ENCODE measurements at places on chromosomes 2 and 18. TPM values are rescaled to one million over a fixed set of nuclear protein-coding genes. Genes with fewer than 3 reads are reported as not detected.

AKAIN1 gene
- not detected for total RNA-seq

ZNF804A gene
- total RNA-seq: not detected

DNA sequence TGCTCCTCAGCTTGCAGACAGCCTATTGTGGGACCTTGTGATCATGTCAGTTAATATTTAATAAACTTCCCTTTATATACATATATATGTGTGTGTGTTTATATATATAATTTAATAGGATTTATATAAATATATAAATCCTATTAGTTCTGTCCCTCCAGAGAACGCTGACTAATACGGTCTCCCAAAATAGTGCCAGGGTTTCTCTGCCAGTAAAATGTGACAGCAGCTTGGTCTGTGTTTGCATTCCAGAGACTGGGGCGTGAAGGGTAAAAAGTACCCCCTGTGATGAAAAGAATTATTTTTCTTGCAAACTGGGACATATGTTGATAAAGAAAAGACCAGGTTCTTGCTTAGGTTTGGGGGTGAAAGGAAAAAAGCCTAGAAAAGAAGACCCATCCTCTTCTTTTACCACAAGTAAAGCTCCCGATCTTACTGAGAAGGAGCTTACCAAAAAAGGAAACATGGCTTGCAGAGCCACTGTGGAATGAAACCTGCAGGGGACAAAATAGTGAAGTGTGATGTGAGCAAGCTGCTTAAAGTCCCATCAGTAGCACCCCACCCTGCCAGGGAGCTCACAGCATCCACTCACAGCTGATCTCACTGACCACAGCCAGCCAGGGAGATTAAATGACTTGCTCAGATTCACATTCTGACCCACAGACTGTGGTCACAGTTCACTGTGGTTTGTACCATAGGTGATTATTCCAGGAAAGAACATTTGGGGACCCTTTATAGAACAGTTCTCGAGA, 110.9 kb upstream of the RMP24 start:
- DNase-seq: no peak
- H3K36me3 ChIP-seq: no peaks in the 10 kb centered on the region
- no peak overlapping the region for H3K4me3 ChIP-seq
- H3K4me1 ChIP-seq: no peaks in the 10 kb centered on the region

DNA sequence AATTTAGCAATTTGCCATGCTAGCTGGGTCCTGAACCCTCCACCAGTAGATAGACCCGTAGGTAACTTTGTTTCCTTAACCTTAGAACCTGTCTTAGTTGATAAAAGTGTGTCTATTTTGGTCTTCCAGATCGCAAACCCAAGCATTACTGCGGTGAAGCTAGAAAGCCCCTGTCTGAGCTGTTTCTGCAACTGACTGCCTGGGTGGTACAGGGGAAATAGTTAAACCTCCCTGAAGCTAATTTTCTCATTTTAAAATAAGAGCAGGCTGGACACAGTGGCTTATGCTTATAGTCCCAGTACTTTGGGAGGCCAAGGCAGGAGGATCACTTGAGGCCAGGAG, 101.7 kb upstream of the MSH2 start:
- DNase-seq: no peak
- H3K4me3 ChIP-seq: no peak overlapping the region
- peaks cover 30% of the 10 kb centered on the region for H3K27me3 ChIP-seq
- no peaks in the 10 kb centered on the region for H3K36me3 ChIP-seq
- H3K4me1 ChIP-seq: peaks cover 7% of the 10 kb centered on the region

DNA sequence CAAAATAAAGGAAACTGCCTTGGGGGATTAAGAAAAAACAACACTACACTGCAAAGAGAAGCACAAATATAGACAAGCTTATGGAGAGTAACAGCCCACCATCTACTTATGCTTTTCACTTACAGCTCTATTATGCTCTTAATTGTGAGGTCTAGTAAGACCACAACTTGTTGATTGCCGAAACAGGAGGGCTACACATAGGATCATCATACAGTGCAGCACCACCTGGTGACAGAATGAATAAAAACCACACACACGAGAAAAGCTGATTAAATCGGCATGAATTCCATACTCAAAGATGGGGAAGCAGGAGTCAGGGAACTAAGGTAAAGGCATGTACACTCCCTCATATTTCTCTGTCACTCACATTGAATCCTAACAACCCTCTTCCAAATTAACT, 259.2 kb downstream of the IKZF2 start:
- H3K36me3 ChIP-seq: no peaks in the 10 kb centered on the region
- no peak for DNase-seq
- peaks cover 1% of the 10 kb centered on the region for H3K27me3 ChIP-seq
- H3K4me1 ChIP-seq: no peaks in the 10 kb centered on the region
- no peak overlapping the region for H3K4me3 ChIP-seq

DNA sequence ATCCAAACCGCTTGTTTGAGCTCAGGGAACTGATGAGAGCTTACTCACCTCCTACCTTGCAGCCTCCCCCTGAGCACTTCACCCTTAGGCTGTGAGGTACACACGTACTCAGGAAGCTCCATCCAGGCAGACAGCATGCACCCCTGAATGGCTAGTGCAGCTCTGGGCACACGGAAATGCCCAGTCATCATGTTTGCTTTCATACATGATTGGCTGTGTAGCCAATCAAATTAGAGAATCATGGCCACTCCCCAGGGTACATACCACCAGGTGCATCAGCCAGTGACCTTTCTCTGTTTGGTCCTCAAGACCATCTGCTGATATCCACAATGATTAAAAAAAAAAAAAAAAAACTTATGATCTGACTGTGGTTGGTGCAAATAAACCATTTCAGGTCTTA, 42.1 kb downstream of the RNF152 start:
- peaks cover 3% of the 10 kb centered on the region for H3K4me1 ChIP-seq
- H3K27ac ChIP-seq: no peak overlapping the region

GRCh38 chr2:198660501-198660900, 797.2 kb downstream of the SATB2 start:
- no peaks in the 10 kb centered on the region for H3K27me3 ChIP-seq
- H3K27ac ChIP-seq: no peak overlapping the region
- no peak for DNase-seq
- no peaks in the 10 kb centered on the region for H3K4me1 ChIP-seq

RNF152 gene
- total RNA-seq: 0.92 TPM
